ENCODE measurements at places on chromosomes 4 and X.

- no peak for DNase-seq
These were observed 360.0 kb upstream of the CXorf51A start for GRCh38 chrX:147174591-147174990.

GRCh38 chr4:152235718-152236117 lies 300.2 kb downstream of the FBXW7 start:
- DNase-seq = no peak

GRCh38 chr4:83604321-83604720 lies 68.4 kb downstream of the GPAT3 start:
- DNase-seq = no peak

DNA sequence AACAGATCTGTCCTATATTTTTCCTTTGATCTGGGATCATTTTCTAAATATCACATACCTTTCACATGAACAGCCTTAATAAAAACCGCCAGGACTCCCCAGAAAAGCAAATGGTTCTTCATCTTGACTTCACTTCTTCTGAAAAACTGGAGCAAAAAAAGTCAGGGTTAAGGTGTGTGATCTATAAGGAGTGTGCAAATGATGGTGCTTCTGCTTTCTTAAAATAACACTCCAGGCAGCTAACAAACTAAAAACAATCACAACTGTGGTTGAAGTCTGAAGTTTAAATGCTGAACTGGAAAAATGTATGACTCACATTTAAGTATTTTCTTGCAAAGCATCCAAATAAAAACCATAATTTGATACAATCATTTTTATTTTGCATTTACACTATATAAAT lies at the start of gene JCHAIN:
JCHAIN (minus strand) TSS at position 140 of the 400 bp plus-strand sequence; CDS start at position 122, 18 bp downstream.
- DNase-seq = peak; percentile 22

DNA sequence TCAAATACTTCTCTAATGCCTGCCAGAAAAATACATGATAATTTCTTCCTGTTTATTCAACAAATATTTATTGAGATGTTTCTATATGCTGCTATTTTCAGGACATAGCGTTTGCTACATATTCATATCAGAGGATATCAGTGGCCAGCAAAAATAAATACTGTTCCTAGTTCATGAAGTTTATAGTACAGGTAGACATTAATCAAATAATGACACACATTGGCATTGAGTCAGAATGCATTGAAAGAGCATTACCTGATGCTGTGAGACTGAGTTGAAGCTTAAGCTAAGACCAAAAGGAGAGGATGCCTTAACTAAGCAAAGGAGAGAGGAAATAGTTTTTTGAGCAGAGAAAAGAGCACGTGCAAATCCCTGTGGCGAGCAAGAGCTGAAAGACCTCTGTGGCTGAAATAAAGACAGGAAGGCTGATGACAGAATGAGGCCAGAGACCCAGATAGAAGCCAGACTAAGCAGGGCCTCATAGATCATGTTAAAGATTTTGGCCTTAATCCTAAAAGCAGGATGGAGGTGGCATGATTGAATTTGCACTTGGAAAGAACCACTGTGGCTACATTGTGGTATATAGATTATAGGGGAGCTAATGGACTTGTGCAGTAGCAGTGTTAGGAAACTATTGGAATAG lies 36.2 kb downstream of the FAM241A start:
- no peak for DNase-seq

- no peak for DNase-seq
These were observed 632.9 kb downstream of the ZNF674 start for GRCh38 chrX:45912316-45912715.

GRCh38 chr4:87489678-87490077 lies 39.5 kb downstream of the SPARCL1 start:
- no peak for DNase-seq

- DNase-seq = peak; percentile 10
These were observed 69.5 kb downstream of the RRAGB start for GRCh38 chrX:55787063-55787462.

DNA sequence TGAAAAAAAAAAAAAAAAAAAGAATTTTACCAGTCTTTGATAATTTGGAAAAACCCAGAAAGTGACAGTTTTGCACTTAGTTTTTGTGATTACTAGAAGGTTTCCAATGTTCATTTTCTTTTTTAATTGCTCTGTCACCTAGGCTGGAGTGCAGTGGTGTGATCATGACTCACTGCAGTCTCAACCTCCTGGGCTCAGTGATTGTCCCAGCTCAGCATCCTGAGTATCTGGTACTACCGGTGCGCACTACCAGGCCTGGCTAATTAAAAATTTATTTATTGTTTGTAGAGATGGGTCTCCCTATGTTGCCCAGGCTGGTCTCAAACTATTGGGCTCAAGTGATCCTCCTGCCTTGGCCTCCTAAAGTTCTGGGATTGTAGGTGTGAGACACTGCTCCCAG lies 3.3 kb downstream of the NUDT9 start:
- peak; percentile 14 for DNase-seq

DNA sequence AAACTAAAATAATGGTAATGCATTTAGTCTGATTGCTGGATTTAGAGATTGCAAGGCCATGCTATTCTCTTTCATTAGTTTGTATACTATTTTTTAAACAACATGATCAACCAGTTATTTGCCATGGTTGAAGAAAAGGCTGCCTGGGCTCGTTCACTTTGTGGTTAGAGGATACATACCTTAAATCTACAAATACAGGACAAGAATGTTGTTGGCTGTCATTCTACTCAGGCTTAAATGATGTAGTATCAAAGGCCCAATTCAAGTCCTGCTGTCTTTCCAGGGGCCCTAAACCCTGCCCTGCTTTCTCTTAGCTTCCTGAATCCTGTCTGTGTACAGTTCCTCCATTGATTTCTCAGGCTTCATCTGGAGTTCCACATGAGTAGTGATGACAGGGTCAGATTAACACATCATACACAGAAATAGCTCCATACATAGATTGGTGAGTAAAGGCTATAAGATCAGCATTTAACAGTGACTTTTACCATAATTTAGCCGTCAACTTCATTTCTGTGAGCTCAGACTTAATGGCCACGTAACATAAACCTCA lies 114.9 kb upstream of the GPRIN3 start:
- DNase-seq = no peak

DNA sequence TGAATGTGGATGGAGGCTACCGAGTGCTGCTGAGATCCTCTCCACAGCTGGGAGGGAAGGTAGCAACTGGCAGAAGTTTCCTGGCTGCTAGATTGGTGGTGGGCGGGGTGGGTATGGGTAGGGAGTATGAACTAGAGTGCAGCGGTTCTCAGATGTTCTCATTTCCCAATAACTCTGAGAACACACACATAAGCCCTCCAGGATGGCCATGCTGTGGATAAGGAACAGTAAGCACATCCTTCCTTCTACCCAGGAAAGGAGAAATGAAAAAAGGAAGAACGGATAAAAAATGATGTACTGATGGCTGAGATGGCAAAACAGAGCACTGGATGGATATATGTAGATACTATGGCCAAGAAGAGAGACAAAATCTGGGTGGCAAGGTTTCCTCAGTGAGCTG lies 116.0 kb downstream of the ZNF827 start:
- no peak for DNase-seq

GRCh38 chr4:176601124-176601523 lies 191.6 kb downstream of the VEGFC start:
- peak; percentile 62 for DNase-seq

DNA sequence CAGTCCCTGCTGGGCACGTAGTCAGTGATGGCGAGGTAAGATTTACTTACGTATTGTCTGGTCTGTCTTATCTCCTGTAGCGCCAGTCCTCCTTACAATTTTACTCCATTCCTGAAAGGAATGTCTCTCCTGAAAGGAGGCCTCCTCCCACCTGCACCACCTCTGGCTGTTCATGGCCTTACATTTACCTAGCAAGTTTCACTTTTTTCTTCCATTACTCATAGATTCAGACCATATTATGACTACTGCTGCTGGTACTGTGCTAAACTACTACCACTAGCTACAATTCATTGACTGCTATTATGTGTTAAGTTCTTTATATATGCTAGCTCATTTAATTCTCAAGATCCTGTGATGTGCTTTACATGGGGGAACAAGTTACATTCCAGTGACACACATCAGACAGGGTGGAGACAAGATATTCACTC lies 189.9 kb downstream of the BMPR1B start:
- no peak for DNase-seq

DNA sequence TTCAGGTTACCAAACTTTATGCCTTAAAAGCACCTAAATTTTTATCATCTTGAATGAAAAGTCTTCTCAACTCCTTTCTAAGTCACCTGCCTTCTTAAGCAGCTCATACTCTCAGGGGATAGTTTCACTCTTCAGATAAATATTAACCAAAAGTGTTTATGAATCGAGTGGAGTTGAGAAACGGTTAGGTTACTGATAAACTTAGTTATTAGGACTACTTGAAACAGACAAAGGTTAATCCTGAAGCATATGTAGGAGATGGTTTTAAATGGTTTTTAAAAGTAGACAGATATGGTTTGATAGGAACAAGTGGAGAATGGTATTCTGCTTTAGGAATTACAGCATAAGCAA lies 32.8 kb downstream of the CLDN22 start:
- no peak for DNase-seq

GRCh38 chr4:7962609-7963508 lies 23.2 kb upstream of the AFAP1 start:
- no peak for DNase-seq

GRCh38 chr4:152187693-152188092 lies 348.2 kb downstream of the FBXW7 start:
- no peak for DNase-seq

DNA sequence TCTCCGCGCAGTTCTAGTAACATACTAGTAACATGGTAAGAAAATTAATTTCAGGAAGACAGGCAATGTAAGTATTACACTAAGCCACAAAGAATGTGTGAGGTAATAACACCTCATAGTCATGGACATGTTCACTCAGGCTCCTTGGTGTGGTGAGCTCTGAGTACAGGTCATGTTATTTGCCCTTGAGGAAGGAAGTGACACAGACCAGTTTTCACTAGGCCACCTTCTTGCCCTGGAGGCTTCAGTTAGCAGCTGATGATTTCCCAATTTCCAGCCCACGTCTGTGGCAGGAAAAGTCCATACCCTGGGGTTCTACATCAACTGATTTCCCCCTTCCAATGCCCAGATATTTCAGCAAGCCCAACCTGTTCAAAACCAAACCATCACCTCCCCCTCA lies 6.7 kb downstream of the APOO start:
- peak; percentile 79 for DNase-seq

GRCh38 chr4:5133933-5134594 lies 82.8 kb downstream of the STK32B start:
- no peak for DNase-seq

DNA sequence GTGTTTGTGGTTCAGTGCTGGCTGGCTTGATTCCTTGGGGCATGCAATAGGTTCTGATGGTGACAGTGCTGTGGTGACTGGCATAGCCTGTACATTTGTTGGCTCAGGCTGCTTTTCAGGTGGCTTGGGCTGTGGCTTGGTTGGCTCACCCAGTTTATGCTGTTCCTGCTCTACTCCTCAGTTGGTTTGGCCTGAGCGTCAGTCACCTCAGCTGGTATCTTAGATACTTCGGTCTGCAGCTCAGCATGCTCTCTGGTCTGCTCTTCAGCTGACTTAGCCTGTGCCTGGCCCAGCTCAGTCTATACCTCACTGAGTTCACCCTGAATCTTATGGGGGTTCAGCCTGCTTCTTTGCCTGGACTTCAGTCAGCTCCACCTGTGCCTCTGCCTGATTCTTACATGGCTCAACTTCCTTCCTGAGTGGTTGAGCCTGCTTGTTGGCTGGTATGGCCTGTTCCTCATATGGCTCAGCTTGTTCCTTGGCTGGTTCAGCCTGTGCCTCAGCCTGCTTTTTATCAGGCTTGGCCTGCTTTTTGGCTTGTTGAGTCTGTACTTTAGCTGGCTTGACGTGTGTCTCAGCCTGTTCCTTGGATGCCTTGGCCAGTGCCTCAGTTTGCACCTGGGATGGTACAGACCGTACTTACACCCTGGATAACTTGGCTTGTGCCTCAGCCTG lies 170.6 kb downstream of the MSN start:
- no peak for DNase-seq

DNA sequence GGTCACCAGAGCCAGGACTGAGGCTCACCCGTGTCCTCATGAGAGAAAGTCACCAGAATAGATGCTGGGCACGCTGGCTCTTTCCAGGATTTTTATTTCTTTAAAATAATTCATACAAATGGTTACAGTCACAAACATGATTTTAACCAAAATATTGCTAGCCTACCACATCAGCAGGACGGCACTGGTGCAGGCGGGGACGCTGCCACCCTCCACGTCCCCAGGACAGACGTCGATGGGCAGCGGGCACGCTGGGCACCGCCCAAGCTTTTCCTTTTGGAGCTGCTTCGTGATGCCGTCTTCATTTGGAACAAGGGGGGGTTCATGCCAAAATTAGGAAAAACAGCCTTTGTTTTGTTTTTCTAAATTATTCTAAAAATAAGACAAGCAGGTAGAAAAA lies 37.6 kb downstream of the CTBP1 start:
- no peak for DNase-seq

DNA sequence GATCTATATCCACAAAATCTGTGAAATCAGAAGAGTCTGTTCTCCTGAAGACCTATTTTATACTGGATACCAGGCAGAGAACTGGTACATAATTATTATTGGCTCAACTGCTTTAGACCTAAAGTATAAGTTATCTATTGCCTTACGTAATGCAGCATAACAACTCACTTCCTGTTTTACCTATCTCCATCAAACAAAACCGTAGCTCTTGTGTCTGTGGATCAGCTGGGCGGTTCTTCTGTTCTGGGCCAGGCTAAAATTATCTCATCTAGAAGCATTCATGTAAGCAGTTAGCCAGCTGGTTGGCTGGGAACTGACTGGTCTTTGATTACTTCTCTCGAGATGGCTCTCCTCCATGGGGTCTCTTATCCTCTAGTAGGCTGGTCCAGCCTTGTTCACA lies 57.8 kb downstream of the PPP1R2C start:
- DNase-seq = no peak

- DNase-seq = no peak
These were observed 7.8 kb downstream of the QDPR start for GRCh38 chr4:17504081-17504480.

GRCh38 chr4:147307896-147308674 lies 172.8 kb upstream of the EDNRA start:
- DNase-seq = no peak

GRCh38 chrX:3204606-3205005 lies 141.8 kb downstream of the MXRA5 start:
- DNase-seq = no peak

DNA sequence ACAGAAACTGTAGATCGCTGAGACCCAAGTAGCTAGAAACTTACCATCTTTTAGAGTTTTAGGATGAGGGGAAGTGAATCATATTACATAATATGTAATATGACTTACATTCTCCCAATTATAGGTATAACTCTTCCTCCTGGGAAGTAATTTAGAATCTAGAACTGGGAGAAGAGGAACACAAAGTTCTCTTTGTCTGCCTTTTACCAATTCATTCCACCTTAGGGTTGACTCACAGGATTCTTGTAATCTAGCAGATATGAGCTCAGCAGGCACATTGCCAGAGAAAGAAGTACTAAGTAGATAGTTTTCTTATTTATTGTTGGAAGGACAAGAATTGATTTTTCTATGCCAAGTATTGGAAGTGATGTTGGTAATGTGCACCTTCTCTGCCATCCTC lies 58.0 kb upstream of the CCSER1 start:
- DNase-seq = no peak
